Chondrocyte (in vitro differentiated cells): ENCODE measurements at places on chromosomes 2 and 18. TPM values are rescaled to one million over a fixed set of nuclear protein-coding genes. Genes with fewer than 3 reads are reported as not detected.

- no peaks in the 10 kb centered on the region for H3K27me3 ChIP-seq
- no peak for DNase-seq
- no peak overlapping the region for H3K4me3 ChIP-seq
- H3K4me1 ChIP-seq: peaks cover 41% of the 10 kb centered on the region
- peak overlapping the region; percentile 81 for H3K27ac ChIP-seq
Measured at GRCh38 chr2:42147641-42148274, 21.4 kb upstream of the EML4 start.

The LHCGR gene
- not detected in 3 replicates for total RNA-seq

- H3K4me3 ChIP-seq: no peak overlapping the region
- H3K36me3 ChIP-seq: no peaks in the 10 kb centered on the region
- H3K27ac ChIP-seq: no peak overlapping the region
- H3K4me1 ChIP-seq: peaks cover 9% of the 10 kb centered on the region
Measured at GRCh38 chr2:180125245-180125962, 118.3 kb upstream of the CWC22 start.

GRCh38 chr2:104140361-104140760, 713.6 kb upstream of the POU3F3 start:
- DNase-seq: no peak
- H3K36me3 ChIP-seq: no peaks in the 10 kb centered on the region
- no peak overlapping the region for H3K4me3 ChIP-seq
- no peak overlapping the region for H3K27ac ChIP-seq

The IL37 gene
- not detected in 3 replicates for total RNA-seq

GRCh38 chr2:163155279-163155883, 316.8 kb upstream of the KCNH7 start:
- peaks cover 19% of the 10 kb centered on the region for H3K4me1 ChIP-seq
- DNase-seq: no peak
- H3K4me3 ChIP-seq: no peak overlapping the region
- H3K36me3 ChIP-seq: no peaks in the 10 kb centered on the region
- peaks cover 3% of the 10 kb centered on the region for H3K27me3 ChIP-seq

GRCh38 chr2:111654829-111655228, 229.2 kb downstream of the ANAPC1 start:
- no peak for DNase-seq
- peaks cover 10% of the 10 kb centered on the region for H3K4me1 ChIP-seq
- H3K27me3 ChIP-seq: no peaks in the 10 kb centered on the region
- H3K36me3 ChIP-seq: peaks cover 2% of the 10 kb centered on the region

- no peak overlapping the region for H3K4me3 ChIP-seq
- peak overlapping the region; percentile 27 for H3K27ac ChIP-seq
- peaks cover 17% of the 10 kb centered on the region for H3K4me1 ChIP-seq
- peaks cover 16% of the 10 kb centered on the region for H3K36me3 ChIP-seq
- H3K27me3 ChIP-seq: no peaks in the 10 kb centered on the region
Measured at GRCh38 chr2:39000552-39000951, 110.9 kb downstream of the ARHGEF33 start.

GRCh38 chr2:104474716-104475115, 379.2 kb upstream of the POU3F3 start:
- H3K36me3 ChIP-seq: no peaks in the 10 kb centered on the region
- H3K4me1 ChIP-seq: no peaks in the 10 kb centered on the region
- no peak overlapping the region for H3K4me3 ChIP-seq
- DNase-seq: no peak
- H3K27ac ChIP-seq: no peak overlapping the region

DNA sequence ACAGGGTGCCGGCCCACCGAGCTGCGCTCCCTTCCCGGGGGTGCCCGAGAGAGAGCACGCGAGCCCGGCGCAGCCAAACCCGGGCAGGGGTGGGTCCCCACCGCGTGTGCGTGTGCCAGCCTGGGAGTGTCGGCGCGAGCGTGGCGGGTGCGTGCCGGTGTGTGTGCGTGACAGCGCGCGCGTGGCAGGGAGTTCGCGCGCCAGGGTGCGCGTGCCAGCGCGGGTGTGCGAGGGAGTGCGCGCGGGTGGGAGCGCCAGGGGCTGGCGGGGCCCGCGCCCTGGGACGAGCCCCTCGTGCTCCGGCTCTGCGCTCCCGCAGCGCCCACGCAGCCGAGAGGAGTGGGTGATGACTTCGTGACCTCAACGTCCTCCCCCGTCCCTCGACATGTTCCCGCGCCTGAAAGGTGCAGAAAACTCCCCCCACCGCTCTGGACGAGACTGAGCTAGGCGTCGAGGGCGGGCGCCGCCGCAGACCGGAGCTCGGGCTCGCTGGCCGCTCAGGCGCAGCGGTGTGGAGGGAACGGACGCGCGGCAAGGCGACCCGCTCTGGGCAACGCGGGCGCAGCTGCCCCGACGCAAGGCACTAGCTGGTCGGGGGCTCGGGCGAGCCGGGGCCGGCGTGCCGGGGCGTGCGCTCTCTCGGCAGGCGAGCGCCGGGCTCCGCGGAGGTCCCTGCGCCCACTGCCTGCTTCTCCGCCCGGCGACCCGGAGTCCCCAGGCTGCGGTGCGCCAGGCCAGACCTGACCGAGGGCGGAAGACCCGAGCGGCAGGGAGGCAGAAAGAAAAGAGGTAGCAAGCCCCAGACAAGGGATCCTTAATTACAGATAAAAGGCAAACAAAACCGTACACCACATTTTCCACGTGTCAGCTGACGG, 582.8 kb downstream of the ZEB2 start:
- no peak for DNase-seq
- peaks cover 18% of the 10 kb centered on the region for H3K4me1 ChIP-seq
- H3K4me3 ChIP-seq: peak overlapping the region; percentile 67
- H3K36me3 ChIP-seq: no peaks in the 10 kb centered on the region

The CRYGD gene
- not detected in 3 replicates for total RNA-seq

GRCh38 chr2:198101688-198102087, 297.3 kb downstream of the PLCL1 start:
- peaks cover 5% of the 10 kb centered on the region for H3K4me1 ChIP-seq
- no peak for DNase-seq
- H3K4me3 ChIP-seq: no peak overlapping the region

The ALLC gene
- total RNA-seq: not detected in 3 replicates

The RGPD4 gene
- total RNA-seq: 0.08 to 0.12 TPM (median 0.10 TPM) in 3 replicates

The DPP10 gene
- not detected in 3 replicates for total RNA-seq

GRCh38 chr2:158750458-158751125, 44.5 kb upstream of the DAPL1 start:
- H3K4me1 ChIP-seq: peaks cover 23% of the 10 kb centered on the region
- H3K4me3 ChIP-seq: no peak overlapping the region
- H3K27me3 ChIP-seq: peaks cover 9% of the 10 kb centered on the region
- H3K27ac ChIP-seq: no peak overlapping the region
- DNase-seq: no peak

The NEB gene
- total RNA-seq: 1.0 to 2.2 TPM (median 2.2 TPM) in 3 replicates

- no peaks in the 10 kb centered on the region for H3K27me3 ChIP-seq
- H3K4me1 ChIP-seq: peaks cover 8% of the 10 kb centered on the region
- peak overlapping the region; percentile 71 for H3K27ac ChIP-seq
- peak overlapping the region; percentile 61 for H3K4me3 ChIP-seq
Measured at GRCh38 chr2:241609859-241610793, 26.8 kb downstream of the THAP4 start.

The MEP1B gene
- not detected in 3 replicates for total RNA-seq

The SERPINB7 gene
- not detected in 3 replicates for total RNA-seq

The LAMA1 gene
- 2.3 to 3.9 TPM (median 2.5 TPM) in 3 replicates for total RNA-seq

DNA sequence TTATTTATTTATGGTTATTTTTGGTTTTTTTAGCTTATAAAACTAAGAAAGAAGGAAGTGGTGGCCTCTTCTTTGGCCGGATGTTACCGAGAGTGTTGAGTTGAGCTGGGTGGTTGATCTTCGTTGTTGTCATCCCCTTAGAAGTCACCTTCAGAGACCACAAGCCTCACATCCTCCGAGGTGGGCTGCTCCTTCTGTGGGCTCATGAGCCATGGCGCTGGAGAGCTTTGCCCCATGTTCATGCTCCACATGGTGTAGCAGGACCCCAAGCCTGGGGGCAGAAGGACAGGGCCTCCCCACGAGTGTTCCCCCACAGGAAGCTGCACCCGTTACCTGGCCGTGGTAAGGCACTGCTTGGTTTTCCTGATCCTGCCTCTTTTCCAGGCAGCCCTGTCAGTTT, 23.4 kb downstream of the SNTG2 start:
- DNase-seq: no peak
- peaks cover 1% of the 10 kb centered on the region for H3K27me3 ChIP-seq
- H3K27ac ChIP-seq: no peak overlapping the region
- peaks cover 10% of the 10 kb centered on the region for H3K4me1 ChIP-seq
- no peak overlapping the region for H3K4me3 ChIP-seq

DNA sequence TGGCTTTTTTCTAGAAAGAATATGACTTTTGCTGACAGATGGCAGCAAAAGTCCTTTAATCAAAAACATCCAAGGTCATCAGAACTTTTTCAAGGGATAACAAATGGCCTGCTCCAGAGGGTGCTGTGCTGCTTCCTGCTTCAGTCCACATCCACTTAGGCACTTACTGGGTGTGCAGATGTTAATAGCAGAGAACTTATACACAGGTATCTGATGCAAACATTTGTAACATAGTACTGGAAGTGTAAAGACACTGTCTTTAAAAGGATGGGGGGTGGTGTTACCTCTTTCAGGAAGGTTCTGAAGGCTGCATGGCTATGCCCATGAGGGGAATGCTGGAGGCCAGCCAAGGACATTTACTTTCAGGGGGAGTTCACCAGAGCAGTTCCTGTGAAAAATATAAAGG, 5.5 kb downstream of the HOXD8 start:
- peaks cover 20% of the 10 kb centered on the region for H3K4me1 ChIP-seq
- no peak overlapping the region for H3K27ac ChIP-seq
- DNase-seq: no peak
- peaks cover 84% of the 10 kb centered on the region for H3K27me3 ChIP-seq

- no peaks in the 10 kb centered on the region for H3K27me3 ChIP-seq
- no peak overlapping the region for H3K27ac ChIP-seq
- no peaks in the 10 kb centered on the region for H3K36me3 ChIP-seq
- no peak overlapping the region for H3K4me3 ChIP-seq
Measured at GRCh38 chr18:25341831-25342230, 10.1 kb downstream of the ZNF521 start.

DNA sequence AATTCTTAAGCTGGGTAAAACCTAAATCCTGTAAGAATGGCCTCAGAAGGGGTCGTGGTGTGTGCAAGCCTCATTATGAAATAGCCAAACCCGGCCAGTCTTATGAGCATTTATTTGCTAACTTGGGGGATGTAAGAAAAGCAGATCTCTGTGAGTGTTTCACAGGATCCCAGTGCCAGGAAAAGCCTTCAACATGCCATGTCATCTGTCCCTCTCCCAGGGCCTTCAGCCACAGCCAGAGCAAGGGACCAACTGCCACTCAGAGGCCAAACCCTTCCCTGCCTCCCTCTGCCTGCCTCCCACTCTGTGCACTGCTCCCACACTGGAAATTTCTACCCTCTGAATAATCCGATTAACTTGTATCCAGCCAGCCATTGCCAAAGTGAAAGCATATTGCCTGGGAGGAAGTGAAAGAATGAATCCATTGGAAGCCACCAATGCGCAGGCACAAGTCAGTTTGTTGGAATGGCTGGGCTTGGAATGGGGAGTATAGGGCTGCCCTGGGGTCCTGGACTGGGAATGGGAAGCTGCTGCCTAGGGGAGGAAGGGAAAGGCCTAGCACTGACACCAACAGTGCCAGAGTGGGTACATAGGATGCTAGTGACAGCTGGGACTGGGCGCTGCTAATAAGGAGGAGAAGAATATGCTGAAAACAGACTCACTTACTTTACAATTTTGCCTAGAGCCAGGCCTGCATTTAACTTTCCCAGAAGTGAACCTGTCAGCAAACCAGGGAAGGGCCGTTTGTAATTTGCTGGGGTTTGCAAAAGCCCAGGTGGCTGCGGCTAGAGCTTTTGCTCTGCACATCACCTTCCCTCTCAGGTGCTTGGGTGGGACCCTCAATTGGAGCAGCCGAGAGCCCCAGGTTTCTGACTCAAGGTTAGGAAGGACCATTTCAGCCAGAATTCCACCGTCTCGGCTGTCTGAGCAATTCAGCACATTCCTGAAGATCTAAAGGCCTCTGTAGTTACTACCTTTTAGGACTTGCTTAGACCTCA, 146.6 kb upstream of the NCK2 start:
- H3K4me3 ChIP-seq: no peak overlapping the region
- H3K27ac ChIP-seq: no peak overlapping the region
- DNase-seq: no peak

The ZBTB7C gene
- 1.00 to 4.4 TPM (median 1.4 TPM) in 3 replicates for total RNA-seq

The GALR1 gene
- total RNA-seq: not detected in 3 replicates

The RTKN gene
- total RNA-seq: 18.3 to 32.4 TPM (median 20.4 TPM) in 3 replicates

DNA sequence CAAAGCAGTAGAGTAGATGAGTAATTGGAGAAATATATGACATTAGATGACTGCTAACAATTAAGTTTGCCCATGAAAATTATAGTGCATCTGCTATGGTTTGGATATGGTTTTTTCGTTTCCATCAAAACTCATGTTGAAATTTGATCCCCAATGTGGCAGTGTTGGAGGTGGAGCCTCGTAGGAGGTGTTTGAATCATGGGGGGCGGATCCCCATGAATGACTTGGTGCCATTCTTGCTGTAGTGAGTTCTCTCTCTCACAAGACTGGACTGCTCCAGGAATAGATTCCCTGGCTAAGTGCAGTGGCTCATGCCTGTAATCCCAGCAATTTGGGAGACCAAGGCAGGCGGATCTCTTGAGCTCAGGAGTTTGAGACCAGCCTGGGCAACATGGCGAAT, 9.7 kb upstream of the CUL3 start:
- DNase-seq: no peak
- no peaks in the 10 kb centered on the region for H3K27me3 ChIP-seq
- no peaks in the 10 kb centered on the region for H3K36me3 ChIP-seq
- H3K27ac ChIP-seq: no peak overlapping the region

GRCh38 chr2:29065068-29065811, 9.1 kb downstream of the PCARE start:
- H3K4me3 ChIP-seq: no peak overlapping the region
- no peak overlapping the region for H3K27ac ChIP-seq
- no peak for DNase-seq
- H3K27me3 ChIP-seq: peaks cover 1% of the 10 kb centered on the region

DNA sequence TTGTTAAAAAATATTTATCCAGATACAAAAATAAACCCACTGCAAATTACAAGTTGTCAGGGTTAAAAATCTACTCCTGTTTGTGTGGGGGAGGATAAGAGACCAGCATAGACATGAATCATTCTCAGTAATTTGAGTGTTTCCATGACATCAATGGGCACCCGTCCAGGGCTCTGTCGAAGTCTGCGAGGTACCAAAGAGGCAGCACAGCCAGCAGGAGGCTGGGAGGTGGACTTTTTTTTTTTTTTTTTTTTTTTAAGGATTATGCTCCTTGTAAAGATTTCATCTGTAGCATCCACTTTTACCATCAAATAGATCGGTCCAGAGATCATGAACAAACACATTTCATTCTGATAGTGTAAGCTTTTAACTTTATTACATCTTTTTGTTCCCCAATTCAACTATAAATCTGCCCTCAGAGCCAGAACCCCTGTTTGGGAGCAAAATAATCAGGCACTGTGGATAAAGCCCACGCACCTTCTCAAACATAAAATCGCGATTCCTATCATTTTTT, 182.0 kb downstream of the TCF4 start:
- DNase-seq: no peak
- peak overlapping the region; percentile 24 for H3K4me3 ChIP-seq
- H3K4me1 ChIP-seq: peaks cover 49% of the 10 kb centered on the region
- H3K36me3 ChIP-seq: no peaks in the 10 kb centered on the region

- H3K4me1 ChIP-seq: peaks cover 80% of the 10 kb centered on the region
- no peaks in the 10 kb centered on the region for H3K36me3 ChIP-seq
- peak overlapping the region; percentile 97 for H3K27ac ChIP-seq
- H3K4me3 ChIP-seq: no peak overlapping the region
- no peaks in the 10 kb centered on the region for H3K27me3 ChIP-seq
Measured at GRCh38 chr2:68970566-68971265, 3.7 kb upstream of the GKN1 start.
